ENCODE measurements at places on chromosomes 6 and 20.
A peak's percentile ranks its signal among the peaks of the same experiment; 100 is the strongest.

GRCh38 chr6:119676961-119677360, 327.4 kb upstream of the MAN1A1 start:
- DNase-seq = no peak

- DNase-seq = no peak
These were observed 11.7 kb downstream of the SLC23A2 start for GRCh38 chr20:4989570-4989969.

GRCh38 chr6:136582711-136583471, 32.7 kb upstream of the MAP7 start:
- peak; percentile 92 for DNase-seq

DNA sequence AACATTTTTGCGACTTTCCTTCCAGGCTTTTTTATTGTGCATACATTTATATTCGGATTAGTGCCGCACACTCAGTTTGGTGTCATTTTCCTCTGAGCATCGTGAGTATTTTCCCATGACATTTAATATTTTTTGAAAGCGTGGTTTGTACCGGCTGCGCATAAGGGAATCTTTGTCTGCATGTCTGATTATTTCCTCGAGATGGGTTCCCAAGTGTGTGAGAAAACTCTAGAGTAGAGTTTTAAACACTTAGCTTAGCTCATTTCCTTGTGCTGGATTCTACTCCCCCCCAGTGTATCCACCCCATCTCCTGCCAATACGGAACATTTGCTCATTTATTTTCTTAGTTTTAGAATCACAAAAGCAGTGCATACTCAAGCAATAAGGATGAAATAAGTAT, 94.3 kb downstream of the CDC5L start:
- no peak for DNase-seq

GRCh38 chr6:116866281-116866871, 10.7 kb upstream of the RFX6 start:
- DNase-seq = peak; percentile 2

DNA sequence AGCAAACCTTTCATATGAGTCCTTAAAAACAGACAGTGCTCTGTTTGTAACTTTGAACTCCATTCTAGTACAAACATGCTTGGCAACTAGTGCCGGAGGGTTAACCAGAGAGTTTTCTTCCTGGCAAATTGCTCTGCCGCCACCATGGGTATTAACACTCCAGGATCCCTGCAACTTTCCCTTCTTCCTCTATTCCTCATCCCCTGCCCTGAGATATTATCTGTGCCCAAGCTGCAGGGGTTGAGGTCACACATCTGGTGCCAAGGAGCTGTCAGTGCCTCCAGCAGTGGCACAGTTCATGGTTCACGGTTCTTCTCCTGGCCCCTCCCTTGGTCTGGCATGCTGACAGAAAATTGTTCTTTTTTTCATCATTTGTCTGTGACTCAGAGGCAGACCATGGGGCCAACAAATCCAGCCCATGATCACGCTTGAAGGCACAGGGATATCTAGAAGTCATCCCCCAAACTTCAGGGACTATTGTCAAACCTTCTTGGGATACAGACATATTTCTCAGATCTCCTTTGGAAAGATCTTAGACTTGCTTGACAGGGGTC, 77.5 kb downstream of the ATXN1 start:
- DNase-seq = peak; percentile 84

- DNase-seq = no peak
These were observed 27.9 kb upstream of the SIRPG start for GRCh38 chr20:1685304-1686052.

DNA sequence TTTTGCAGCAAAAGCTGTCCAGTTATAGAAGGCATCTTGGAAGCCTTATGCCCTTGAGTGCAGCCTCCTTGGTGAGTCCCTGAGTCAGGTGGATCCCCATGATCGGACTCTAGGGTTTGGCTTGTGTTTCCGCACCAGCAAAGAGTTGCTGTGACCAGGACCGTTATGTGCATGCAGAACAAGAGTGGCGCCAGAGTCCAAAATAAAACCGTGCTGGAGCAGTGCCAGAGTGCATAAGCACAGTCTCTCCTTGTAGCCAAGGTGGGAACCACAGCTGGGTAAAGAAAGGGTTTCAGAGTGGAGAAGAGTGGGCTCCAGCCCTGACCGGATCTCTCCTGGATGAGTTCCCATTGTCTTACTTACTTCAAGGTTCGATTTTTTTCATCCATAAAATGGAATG, 58.6 kb downstream of the FOXA2 start:
- no peak for DNase-seq

- DNase-seq = no peak
These were observed 120.4 kb downstream of the MRPL14 start for GRCh38 chr6:44006872-44007303.

DNA sequence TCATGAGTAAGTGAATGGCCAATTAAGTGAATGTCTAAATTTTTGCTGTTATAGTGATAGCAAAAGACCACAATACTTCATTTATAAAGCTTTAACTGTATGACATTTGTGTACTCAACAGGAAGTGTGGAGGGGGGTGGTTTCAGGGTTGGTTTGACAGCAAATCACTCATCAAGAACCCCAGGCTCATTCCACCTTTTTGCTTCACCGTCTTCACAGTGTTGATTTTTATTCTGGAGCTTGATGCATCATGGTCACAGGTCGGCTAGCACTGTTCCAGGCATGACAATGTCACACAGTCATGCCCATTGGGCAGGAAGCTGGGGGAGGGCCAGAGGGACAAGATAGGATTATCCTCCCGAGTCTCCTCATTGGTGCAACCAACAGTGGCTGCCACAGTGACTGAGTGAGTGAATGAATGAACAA, 75.0 kb downstream of the MDGA1 start:
- DNase-seq = no peak

DNA sequence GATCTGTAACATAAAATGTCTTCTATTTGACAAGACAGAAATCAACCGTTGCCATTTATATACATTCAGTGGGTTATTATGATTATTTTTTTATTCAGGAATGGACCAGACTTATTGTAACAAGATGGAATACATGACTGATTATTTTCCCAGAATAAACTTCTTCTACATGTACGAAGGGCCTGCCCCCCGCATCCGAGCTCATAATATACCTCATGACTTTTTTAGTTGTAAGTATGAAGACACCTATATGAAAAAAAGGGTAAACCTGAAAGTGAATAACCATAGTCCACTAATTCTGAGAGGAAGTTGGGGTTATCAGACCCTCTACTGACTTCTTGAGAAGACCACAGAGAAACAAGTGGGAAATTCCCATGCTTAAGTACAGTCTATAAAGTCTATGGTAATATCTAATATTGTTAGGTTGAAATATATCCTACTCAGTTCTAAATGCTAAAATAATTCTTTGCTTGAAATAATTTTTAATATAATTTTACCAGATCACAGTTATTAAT, 15.9 kb downstream of the OR2A4 start:
- no peak for DNase-seq
